ENCODE measurements at places on chromosomes 4 and X. TPM values are rescaled to one million over a fixed set of nuclear protein-coding genes. Genes with fewer than 3 reads are reported as not detected.

Gene FATE1
- not detected for total RNA-seq

Gene ZGRF1
- 43.7 TPM for total RNA-seq

Gene PROM1
- total RNA-seq: 65.4 TPM

DNA sequence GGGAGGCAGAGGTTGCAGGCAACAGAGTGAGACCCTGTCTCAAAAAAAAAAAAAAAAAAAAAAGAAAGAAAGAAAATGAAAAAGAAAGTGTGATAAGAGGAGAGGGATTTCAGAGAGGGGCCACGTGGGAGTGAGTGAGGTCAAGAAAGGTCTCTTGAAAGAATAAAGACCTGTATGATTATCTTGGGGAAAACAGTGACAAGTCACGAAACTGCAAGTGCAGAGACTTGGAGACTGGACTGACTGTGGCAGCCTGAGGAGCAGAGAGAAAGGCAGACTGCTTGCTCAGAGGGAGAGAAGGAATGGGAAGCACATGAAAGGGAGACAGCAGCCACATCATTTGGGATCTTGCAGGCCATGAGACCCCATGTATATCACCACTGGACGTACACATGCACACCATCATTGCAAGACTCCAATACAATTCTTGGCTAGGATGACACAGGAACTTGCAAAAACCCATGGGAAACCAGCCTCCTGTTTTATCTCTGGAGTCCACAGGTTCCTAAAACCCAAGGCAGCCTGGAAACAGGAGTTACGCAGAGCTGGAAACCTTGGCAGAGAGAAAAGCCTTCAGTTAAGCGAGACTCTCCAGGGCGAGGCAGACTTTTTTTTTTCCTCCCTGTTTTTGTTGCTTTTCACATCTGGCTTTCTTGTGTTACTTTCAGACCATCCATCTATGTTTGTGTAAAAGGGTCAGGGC is 207.0 kb upstream of the TBL1X start:
- DNase-seq: no peak

Gene SEPTIN6
- total RNA-seq: 31.0 TPM

- DNase-seq: no peak
Measured at GRCh38 chrX:133005042-133005441, 46.6 kb upstream of the HS6ST2 start.

Gene SPATA4
- not detected for total RNA-seq

DNA sequence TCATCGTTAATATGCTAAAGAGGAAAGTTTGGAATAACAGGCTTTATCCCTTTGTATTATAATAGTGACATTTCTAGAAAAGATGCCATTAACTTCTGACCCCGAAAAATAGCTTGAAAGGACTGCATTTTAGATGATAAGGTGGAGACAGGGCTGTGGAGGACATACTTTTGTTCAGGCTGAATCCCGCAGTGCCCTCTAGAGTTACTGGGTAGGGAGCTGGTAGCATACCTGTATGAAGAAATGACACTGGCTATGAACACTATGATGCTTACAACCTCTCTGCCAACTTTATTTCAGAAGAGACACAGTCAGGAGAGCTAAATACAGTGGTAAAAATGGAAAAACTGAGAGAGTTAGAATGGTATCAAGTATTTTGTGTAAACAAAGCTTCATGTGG is 8.1 kb downstream of the IL1RAPL1 start:
- DNase-seq: no peak

Gene EDNRA
- total RNA-seq: 3.3 TPM

Gene FSTL5
- 0.32 TPM for total RNA-seq

- no peak for DNase-seq
Measured at GRCh38 chr4:39648827-39649558, 10.3 kb upstream of the SMIM14 start.

DNA sequence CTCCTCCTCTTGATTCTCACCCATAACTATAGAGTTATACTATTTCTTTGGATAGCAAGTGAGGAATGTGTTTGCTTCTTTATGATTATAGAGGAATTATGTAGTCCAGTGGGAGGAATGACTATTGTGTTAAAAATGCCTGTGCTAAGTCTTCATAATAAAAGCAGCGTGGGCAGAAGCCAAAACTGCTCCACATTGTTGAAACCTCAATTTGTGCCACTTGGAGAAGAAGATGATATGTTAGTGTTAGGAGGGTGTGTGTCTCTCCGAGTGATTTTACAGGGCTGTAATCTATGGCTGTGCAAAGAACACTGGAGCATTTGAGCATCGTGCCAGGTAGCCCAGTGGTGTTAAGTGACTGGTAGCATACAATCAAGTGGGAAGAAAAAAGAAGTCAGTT is 74.3 kb downstream of the FRAS1 start:
- no peak for DNase-seq

Gene GRIA2
- not detected for total RNA-seq

DNA sequence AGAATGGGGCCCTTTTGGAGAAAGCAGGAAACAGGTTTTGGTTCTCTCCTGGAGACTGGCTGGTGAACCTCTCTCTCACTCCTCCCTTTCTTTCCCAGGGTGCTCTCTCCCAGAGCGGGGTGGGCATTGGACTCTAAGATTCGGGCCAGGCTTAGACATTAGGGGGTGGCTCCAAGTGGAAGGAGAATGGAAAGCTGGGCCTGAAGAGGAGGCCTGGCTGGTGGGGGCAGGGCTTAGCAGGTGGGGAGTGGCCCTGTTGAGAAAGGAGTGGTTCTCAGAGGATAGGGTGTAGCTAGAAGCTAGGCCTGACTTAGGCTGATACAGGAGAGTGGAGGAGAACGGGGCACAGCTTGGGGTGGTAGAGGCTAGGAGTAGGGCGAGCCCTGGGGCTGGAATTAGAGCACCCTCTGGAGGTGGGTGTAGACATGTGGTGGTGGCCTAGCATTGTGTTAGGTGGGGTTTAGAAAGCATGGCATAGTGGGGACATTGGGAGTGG is 5.7 kb downstream of the PLP2 start:
- DNase-seq: no peak

Gene S100G
- total RNA-seq: not detected

- DNase-seq: no peak
Measured at GRCh38 chr4:43457866-43458265, 565.4 kb downstream of the GRXCR1 start.

DNA sequence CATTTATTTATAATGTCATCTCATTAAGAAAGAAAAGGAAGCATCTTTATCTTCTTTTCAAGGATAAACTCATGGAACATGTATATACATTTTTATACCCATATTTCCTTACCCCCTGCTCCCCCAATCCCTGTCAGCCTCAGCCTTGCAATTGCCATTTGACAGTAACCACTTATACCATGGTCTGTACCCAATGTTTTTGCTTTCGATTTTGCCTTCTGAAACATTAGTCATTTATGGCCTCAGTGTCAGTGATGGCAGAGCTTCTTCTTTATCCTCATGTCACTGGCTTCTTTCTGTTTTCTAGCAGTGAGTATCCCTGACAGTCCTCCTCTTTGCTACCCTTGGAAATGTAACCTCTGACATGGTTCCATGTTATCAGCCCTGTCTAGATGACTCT is 228.4 kb downstream of the SPRY1 start:
- no peak for DNase-seq

- DNase-seq: no peak
Measured at GRCh38 chrX:77174680-77175519, 272.3 kb upstream of the FGF16 start.

DNA sequence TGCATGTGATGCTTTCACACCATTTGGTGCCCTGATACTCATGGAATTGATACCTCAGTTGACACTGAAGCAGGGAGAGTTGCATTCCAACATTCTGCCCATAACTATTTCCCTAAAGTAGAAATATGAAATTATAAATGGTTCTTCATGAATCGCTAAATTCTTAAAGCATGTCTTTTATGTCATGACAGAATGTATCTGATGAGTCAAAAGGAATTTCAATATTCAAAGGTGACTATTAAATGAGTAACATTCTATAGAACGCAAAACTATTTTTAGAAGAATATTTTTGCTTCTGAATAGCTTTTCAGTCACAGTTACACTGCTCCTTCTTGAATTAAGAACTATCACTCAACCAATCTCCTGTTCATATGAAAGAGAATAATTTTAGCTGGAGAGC is 152.8 kb downstream of the ADGRA3 start:
- no peak for DNase-seq

GRCh38 chr4:146222313-146222712 is 8.0 kb downstream of the REELD1 start:
- DNase-seq: no peak

DNA sequence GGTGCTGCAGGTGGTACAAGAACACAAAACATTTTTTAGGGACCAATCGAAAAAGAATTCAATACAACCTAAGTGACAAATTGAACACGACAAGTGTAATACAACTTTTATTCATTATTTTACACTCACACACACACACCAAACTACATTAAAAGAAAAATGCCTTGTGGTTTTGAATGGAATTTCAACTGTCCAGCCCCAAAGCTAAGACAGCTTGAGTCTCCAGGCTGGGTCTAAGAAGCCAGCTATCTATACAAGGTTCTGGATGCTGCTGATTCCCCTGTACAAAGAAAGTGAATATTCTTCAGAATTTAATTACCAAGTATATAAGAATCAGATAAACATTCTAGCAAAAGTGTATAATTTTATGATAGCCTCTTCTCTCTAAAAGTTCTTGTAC is 118.2 kb downstream of the PPP3CA start:
- DNase-seq: no peak

- DNase-seq: no peak
Measured at GRCh38 chr4:8637456-8637984, 45.0 kb downstream of the CPZ start.

GRCh38 chr4:6049985-6050384 is 31.8 kb upstream of the C4orf50 start:
- no peak for DNase-seq

DNA sequence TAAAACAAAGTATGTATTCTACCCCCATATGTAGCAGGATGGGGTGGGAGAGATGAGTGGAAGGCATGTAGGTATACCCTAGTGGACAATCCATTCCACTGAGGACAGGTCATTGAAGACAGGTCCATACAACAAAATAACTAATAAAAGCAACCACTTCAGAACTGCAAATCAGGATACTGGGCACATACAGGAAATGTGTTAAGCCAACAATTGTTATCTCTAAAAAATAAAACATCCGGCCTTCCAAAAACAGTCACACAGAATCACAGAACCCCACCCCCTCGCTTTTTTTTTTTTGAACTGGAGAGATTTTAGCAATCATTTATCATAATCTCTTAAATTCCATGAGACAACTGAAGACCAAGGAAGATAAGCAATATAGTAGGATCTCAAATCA is 112.9 kb downstream of the FRYL start:
- no peak for DNase-seq

GRCh38 chr4:54308110-54308509 is 79.0 kb downstream of the PDGFRA start:
- DNase-seq: no peak

Gene ZC4H2
- total RNA-seq: 25.4 TPM

GRCh38 chr4:3679071-3679825 is 86.9 kb upstream of the ADRA2C start:
- no peak for DNase-seq

DNA sequence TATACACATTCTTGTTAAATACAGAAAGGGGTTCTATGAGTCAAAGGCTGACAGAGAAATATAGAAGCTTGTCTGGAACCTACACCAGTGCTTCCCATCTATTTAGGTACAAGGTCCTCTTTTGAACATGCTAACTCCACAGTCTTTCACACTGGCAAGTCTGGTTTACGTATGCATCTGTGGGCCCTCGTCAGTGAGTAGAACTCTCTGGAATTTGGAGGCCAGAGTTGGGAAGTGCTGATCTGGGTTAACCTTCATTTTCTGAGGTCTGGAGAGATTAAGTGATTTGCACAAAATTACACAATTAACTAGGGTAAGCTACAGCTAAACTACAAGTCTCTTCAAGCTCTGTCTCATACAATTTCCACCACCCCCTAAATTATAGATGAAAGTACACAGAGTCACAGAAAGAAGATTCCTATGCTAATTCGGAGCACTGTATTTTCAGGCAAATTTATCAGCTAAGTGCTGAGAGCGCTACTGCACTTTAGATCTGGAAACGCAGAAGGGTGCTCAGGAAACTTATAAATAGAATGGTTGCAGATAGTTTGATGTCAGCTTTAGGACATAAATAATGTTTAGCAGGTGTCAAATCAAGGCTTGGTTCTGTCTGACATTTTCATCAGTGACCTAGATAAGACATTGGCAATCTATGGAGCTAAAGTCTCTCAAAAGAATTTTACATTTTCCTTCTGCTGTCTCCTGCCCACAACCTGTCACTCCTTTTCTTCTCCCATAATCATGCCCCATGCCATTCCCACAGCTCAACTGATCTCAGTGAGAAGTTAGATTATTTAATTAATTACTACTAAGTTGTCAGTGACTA is 43.0 kb upstream of the PDLIM5 start:
- no peak for DNase-seq

DNA sequence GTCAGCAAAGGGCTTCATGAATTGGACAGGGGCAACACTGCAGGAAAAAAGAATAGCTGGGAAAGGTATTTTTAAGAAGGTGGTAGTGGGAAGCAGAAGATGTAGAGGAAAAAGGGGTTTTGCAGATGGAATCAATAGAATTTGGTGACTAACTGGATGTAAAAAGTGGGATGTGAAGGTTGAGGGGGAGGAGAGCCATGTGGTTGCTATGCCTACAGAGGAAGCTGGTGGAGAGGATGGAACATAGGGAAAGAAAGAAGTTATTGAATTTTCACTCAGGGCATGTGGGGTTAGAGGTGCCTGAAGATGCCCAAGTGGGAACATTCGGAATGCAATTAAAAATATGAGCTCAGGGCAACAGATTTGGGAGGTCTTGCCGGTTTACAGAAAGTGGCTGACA is 33.0 kb downstream of the REELD1 start:
- no peak for DNase-seq

Gene DSPP
- not detected for total RNA-seq

DNA sequence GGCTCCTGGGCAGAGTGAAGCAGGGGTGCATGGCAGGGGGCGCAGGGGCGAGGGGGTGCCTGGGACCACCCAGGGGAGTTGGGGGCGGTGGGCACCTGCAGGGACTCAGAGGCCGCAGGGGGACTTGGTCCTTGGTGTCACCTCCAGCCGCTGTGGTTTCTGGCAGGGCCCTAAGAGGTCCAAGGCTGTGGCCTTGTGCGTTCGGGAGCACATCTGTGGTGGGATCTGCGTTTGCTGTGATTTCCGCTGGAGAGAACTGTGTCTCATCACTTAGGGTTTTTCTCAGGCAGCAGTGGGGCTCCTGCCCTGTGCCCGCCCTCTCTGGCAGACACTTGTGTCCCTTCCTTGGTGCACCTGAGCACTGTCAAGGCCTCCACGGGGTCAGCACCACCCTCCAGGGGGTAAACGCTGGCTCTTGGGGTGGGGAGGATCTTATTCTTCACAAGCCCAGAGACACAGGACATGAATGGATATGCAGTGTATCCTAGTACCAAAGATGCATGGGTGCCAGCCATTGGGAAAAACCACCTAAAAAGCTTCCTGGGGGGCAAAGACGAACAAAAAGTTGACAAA is 66.5 kb downstream of the ACOX3 start:
- DNase-seq: no peak

DNA sequence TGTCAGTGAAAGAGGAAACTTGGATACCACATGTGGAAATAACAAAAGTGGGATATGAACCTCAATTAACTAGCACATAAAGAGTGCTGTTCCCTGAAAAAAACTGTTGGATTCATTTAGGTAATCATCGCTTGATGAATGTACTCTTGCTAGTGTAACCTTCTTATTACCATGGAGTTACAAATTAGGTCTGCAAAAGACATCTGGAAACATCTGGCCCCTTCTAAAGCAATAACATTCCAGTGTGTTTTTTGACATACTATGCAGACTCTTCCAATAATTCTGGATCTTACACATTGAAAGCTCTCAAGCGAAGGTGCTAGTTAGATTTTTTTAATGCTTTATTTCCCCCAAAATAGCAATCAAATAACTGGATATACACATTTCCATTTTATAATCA is 134.6 kb downstream of the ATP10D start:
- no peak for DNase-seq

Measured in H1 (cell line).